ENCODE measurements at places on chromosomes 1 and 21.

- DNase-seq: no peak
Measured at GRCh38 chr1:182175361-182175931, 113.9 kb upstream of the ZNF648 start.

GRCh38 chr1:76951153-76951552 lies 83.9 kb downstream of the ST6GALNAC5 start:
- no peak for DNase-seq

- no peak for DNase-seq
Measured at GRCh38 chr1:8782001-8782620, 35.3 kb downstream of the RERE start.

DNA sequence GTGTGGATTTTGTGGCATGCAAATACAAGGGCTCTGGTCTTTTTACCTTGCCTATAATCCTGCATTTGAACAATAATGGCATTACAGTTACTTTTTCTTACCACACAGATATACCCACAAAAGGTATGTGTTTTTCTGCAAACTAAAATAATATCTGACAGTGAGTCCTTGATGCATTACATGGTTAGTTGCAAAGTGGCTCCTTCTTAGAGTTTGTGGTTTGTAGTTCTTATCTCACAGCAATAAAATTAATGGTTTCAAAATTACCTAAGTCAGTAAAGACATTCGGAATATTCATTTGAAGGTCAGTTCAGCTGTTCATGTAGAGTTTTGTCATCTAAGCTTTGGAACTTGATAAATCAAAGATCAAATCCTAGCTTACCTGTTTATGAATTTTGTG lies 43.5 kb downstream of the SNX7 start:
- no peak for DNase-seq

DNA sequence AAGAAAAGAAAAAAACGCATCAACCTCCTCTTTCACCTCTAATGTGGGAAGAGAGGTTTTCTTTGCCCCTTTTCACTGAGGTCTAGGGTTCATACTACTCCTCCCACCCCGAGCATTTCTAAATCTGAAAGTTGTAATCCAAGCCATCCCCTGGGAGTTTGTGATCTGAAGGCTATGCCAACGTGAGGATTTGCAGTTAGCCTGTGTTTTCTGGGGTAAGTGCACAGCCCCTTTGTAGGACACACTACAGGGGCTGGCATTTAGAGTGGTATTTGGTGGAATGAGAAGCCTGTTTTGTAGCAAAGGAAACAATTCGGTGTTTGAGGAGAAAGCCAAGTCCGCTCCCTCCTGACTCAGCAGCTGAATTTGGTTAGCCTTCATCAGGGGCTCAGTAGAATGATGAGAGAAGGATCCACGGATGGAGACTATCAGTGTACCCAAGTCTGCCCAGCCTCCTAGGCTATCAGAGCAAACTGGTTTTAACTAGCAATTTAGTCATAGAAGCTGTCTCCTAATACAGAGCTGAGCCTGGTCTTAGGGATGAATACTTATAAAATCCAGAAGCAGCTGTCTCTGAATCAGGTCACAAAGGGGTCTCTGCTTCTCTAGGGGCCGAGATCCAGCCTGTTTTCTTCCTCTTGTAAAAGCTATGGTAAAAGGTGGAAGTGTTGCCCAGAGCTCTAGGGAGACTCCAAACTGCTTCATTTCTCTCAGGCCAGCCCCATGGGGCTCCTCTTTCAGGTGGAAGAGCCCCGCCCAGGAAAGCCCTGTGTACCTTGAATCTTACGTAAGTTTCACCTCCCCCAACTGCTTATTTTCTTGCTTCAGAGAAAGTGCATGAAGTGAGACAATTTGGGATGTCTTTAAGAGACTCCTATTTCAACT lies 2.1 kb downstream of the PCP4L1 start:
- no peak for DNase-seq

DNA sequence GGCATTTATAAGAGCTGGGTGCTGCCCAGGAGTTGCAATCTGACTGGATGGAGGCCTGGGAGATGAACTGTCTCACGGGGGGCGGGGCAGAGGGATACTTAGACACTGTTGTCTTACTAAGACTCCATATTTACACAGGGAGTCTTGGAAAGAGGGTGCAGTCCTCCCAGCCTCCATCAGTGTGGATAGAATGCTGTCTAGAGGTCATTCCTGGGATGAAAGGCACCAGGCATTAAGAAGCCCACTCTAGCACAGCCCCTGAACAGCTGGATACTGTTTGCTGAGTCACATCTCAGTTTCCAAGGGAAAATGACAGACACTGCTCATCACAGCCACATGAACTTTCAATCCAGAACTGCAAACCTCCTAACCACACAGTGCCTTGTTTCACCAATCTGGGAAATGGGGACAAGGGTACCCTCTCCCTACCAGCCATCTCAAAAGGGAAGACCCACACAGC lies 43.3 kb downstream of the SSBP3 start:
- no peak for DNase-seq

GRCh38 chr1:115210302-115210711 lies 121.0 kb upstream of the TSPAN2 start:
- no peak for DNase-seq

- DNase-seq: no peak
Measured at GRCh38 chr1:117567435-117567834, 38.4 kb upstream of the TENT5C start.

GRCh38 chr1:204359474-204360255 lies at the start of gene PLEKHA6:
PLEKHA6 (minus strand) TSS chr1:204359929; CDS start chr1:204273727, 86,202 bp downstream.
- DNase-seq: no peak

DNA sequence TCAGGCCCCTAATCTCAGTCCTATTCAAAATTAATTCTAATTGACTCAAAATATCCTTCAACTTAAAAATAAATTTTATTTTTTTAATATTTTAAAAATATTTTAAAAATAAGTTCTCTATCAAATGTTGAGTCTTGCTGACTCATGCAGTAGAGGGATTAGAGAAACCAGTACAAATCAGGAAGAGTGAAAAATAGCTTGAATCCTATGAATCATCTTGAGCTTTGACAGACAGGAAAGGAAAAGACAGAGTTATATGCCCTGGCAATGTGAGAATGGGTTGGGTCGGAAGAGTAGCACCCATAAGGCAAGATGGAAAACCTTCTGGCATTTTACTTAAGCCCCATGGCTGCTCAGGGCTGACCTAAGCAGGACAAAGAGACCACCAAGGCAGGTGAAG lies 346.6 kb upstream of the RUNX1 start:
- no peak for DNase-seq

- no peak for DNase-seq
Measured at GRCh38 chr1:4137621-4138415, 237.7 kb upstream of the C1orf174 start.

GRCh38 chr1:959731-960362 lies 537 bp upstream of the KLHL17 start:
- no peak for DNase-seq

- DNase-seq: no peak
Measured at GRCh38 chr1:184362876-184363275, 24.0 kb upstream of the C1orf21 start.

DNA sequence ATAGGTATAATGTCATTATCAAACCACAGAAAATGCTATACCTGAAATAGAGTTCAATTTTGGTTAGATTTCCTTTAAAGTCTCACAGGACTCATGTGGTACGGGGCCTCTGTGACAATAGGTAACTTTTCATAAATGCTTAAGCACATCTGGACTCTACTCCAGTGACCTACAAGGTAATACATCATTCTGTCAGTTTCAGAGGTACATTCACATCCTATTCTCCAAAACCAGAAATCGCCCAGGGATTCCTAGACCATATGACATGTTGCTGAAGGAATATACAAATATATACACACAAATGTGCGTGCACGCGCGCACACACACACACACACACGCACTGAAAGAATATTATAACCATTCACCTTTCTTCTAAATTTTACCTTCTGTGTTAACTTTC lies 311.8 kb downstream of the SMYD3 start:
- DNase-seq: no peak

- no peak for DNase-seq
Measured at GRCh38 chr21:31910074-31910470, 37.3 kb downstream of the HUNK start.

DNA sequence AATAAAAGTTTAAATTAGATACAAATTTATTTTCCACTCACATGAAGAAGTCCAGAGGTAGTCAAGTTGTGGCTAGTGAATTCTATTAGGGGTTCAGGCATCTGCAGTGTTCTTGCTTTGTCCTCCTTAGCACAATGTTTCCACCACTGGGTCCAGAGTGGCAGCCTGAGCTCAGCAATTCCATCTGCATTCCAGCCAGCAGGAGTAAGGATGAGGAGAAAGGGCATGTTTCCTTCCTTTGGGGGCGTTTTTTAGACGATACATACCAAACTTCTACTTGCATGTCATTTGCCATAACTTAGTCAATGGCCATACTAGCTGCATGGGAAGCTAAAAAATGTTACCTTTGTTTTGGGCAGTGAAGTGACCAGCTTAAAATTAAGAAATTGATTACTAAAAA lies 98.5 kb upstream of the VANGL1 start:
- DNase-seq: no peak

GRCh38 chr1:11780380-11781147 lies 18.6 kb downstream of the C1orf167 start:
- no peak for DNase-seq

DNA sequence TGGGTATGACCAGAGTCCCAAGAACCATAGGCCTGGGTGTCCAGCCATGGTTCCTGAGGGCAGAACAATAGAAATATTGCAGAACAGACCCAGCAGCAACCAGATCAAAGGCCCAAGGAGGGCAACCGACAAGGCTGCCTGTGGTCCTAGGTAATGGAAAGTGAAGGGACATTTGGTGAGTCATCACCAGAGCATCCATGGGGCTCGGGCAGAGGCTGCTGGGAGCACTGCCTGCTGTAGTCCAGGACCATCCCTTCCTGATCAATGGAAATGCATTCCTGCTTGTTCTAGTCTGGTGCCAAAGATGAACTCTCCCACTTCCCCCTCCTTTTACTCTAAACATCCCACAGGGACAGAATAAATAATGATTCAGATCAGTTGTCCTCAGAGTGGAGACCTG lies 172.8 kb upstream of the CACNA1E start:
- DNase-seq: no peak

DNA sequence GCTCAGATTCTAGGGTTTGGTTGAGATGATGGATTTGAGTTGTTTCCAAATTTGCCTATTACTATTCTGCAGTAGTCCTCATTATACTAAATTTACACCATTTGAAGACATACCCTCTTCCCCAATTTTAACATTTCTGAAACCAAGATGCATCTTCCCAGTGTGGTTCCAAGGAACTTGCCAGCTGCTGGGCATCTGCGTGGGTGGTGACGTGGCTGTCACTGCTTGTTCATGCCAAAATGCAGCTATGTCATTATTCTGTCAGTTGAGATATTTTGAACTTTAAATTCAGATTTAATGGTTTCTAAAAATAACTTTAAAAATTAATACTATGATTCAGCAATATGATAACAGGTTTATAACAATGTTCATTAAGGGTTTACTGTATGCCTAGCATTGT lies 1.2 kb downstream of the ZFP69 start:
- no peak for DNase-seq

DNA sequence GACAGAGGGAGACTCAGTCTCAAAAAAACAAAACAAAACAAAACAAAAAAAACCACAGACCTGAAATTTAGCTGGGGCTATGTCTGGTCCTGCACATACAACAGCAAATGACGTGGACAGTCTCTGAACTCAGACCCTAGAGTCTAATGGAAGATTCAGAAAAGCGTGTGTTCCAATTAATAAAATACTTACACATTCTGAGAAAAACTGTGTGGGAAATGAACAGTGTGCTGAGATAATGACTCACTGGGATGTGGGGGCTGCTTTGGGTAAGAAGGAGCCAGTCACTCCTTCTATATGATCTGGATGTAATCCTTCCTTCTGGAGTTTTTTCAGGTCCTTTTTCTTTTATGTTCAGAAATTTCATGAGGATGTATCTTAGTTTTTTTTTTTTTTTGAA lies 29.4 kb downstream of the CLDN14 start:
- no peak for DNase-seq

DNA sequence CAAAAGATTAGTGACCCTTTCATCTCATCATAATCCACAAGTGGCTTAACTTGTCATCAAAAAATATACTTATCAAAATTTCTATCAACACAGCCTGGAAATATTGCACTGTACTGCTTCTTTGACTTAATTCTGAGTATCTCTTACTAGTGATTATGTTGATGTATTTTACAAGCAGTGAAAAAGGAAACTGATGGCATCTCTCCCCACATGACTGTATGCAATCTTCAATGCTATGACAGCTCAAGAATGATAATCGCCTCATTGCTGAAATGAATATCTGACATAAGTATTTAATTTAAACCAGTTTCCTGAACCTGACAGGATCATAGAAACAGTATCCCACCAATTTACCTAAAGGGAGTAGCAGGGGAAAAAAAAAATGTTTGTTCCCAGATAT lies 79.5 kb downstream of the DPYD start:
- no peak for DNase-seq

- DNase-seq: no peak
Measured at GRCh38 chr1:9633493-9633892, 18.0 kb upstream of the PIK3CD start.

DNA sequence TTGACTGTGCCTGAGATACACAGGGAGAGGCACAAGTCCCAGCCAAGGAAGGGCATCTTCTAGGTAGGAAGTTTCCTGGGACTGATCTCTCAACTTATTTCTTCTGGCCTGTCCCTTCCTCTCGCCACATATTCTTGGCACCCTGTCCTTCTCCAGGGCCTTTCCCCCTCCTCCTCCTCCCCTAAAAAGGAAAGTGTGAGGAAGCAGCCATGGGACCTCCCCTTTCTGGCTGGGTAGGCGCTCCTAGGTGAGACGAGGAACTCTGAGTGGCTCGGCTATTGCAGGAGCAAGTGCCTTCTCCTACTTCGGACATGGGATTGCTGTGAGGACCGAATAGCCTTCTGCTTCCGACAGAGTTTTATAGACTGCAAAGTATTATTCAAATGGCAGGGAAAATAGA lies 15.5 kb upstream of the MTARC2 start:
- no peak for DNase-seq

DNA sequence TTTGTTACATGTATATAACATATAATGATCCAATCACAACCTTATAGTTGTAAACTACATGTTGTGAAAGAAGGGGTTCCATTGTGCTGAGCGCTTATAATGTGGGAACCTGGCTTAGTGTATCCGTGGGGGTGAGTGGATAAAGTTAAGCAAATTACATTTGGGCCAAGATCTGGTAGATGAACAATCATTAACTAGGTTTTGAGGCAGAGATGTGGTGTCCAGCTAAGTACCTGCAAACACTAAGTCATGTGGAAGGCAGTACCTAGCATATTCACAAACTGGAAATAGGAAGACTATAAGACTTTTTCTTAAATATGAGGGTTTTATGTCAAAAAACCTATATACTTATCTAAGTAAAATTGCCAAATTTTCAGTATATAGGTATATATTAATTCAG lies 167.2 kb upstream of the PDE4B start:
- DNase-seq: no peak
